Cardiac muscle cell (in vitro differentiated cells and primary cell): ENCODE measurements at places on chromosomes 16 and 17.

DNA sequence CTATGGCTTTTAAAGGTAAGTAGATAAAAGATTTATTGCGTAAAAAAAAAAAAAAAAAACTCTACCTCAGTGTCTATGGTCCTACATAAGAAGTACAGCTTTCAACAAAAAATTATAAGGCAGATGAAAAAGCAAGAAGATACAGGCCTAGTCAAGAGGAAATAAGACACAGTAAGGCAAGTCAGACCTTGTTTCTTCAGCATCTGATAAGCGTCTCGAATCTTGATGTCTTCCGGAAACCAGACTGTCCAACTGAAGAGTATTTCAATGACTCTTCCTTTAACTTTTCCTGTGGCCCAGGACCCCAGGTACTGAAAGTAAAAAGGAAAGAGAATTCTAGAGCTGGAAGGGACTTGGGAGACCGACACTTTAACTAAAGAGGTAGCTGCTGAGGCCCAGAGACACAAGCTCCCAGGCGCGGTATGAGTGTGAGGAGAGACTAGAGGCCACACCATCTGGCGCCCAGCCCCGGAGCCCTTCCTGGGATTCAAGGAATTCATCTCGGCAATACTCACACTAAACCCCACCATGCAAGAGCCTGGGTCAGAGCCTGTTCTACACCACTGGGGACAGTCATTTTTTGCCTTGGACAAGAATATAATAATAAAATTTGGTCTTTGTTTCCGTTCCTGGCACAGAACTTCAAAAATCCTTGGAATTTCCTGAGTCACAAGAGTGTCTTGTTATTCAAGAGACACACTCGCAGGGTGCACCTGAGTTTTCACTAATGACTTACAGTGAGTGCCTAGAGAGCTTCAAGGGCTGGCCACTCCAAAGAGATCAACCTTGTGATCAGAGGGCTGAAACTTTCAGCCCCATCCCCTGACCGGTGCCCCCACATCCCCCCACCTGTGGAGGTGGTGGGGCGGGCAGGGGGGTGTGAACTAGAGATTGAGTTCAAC is 18.6 kb downstream of the GGA2 start:
- no peak for DNase-seq

- DNase-seq: no peak
Measured at GRCh38 chr16:1097156-1097555, 1.1 kb upstream of the C1QTNF8 start.

GRCh38 chr17:396788-397187 is 44.2 kb upstream of the RPH3AL start:
- DNase-seq: no peak

- DNase-seq: no peak
Measured at GRCh38 chr16:14310519-14310991, 239.4 kb downstream of the MRTFB start.

GRCh38 chr16:11309895-11310633 is 28.9 kb upstream of the PRM1 start:
- no peak for DNase-seq

DNA sequence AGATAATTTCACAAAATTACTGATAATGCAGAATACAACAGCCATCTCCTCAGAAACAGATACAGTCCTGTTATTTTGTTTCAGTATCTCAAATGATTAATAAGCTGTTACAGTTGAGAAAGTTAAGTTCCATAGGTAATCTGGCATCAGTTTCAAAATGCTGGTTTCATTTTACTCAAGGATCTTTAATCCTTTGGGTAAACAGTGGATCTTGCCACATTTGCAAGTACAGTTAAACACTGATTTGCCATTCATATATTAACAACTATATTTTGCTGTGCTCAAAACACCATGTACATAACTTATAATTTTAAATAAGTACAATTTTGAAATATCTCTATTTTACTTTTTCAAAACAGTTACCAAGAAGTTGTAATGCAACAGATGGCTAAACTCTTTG is 31.2 kb downstream of the RPGRIP1L start:
- DNase-seq: no peak

DNA sequence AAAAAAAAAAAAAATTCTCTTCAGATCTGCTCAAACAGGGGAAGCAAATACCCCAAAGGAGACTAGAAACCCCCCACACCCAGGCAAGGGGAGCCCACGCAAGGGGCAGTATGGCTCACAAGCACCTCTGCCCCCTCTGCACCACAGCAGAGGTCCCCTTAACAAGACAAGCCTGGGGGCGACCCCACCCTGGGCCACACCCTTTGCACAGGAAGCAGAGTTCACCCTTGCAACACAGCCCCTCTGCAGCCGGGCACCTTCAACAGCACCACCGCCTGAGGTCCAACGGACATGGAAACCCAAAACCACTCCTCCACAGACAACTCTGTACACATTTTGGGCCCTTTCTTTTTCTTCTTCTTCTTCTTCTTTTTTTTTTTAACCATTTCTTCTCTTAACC is 12.8 kb downstream of the AXIN1 start:
- DNase-seq: no peak

DNA sequence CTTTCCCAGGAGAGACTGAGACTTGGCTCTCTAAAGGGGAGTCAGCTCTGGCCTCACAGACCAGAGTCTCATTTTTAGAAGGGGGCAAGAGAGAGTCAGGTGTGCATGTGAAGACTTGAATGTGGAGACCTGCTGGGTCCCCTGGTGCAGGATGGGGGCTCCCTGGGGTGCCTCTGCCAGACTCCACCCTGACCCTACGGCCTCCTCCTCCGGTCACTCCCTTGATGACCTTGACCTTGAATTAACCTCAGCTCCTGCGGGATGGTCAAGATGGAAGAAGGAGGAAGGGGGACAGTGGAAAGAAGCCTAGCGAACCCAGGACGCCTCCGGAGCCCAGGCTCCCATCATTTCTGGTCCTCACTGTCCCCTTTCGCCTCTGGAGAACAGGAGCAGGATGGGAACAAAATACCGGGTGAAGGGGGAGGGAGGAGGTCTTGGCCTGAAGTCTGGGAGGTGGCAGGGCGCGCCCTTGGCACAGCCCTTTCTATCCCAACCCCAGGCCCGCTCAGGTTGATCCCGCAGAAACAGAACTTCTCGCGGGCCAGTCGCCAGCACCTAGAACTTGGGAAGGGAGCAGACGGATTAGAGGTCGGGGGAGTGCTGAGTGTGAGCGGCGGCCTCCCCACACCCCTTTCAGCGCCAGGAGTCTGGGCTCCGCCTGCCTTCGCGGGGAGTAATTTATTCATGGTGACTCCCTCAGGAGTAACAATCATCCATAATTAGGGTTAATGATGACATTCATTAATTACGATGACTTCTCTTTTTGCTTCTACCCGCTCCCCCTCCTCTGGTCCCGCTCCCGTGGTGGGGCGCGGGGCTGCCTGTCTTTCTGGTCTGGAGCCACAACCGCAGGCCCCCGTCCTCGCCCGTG is 1.6 kb downstream of the STAC2 start:
- DNase-seq: no peak

GRCh38 chr16:10752843-10753523 is 9.3 kb downstream of the NUBP1 start:
- no peak for DNase-seq

DNA sequence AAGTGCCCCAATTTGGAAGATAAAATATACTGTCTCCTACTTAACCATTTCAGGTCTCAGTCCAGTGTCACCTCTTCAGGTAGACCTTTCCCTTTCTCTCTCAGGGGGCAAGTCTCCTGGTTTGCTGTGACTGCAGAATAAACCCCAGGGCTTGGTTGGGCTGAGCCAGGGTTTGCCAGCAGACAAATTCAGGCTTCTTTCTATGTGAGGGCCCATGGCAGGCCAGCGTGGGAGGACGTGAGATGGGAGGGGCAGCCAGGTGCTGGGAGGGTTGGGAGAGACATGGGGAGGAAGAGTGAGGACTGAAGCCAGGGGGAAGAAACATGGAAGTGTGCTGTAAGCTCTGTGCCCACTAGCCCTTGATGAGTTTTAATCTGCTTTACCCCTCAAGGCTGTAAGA is 163.2 kb downstream of the SPECC1 start:
- no peak for DNase-seq

DNA sequence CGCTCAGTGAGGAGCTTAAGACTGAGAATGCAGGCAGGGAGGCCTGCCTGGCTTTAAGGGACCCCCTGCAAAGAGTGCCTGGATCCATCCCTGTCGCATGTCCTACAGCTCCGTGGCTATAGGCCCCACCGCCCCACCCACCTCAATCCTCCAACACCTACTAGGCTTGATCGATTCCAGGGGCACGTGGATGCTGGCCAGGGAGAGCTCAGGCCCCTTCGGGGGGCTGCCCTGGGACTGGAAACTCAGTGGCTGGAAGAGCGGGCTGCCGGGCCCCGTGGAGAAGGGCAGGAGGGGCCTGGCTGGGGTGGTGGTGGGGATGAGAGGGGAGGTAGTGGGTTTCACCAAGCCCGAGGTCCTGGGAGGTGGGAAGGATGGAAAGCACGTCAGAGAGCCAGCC is 22.2 kb downstream of the GGA3 start:
- DNase-seq: no peak

- no peak for DNase-seq
Measured at GRCh38 chr16:24721830-24722238, 7.6 kb upstream of the TNRC6A start.

- DNase-seq: no peak
Measured at GRCh38 chr17:28258347-28258887, 60.6 kb upstream of the TMEM97 start.

- DNase-seq: no peak
Measured at GRCh38 chr17:79581324-79581932, 29.4 kb downstream of the RBFOX3 start.

- no peak for DNase-seq
Measured at GRCh38 chr17:47199627-47200324, 9.4 kb upstream of the MYL4 start.

- DNase-seq: no peak
Measured at GRCh38 chr16:9031107-9031506, 60.3 kb upstream of the HAPSTR1 start.

GRCh38 chr16:189604-190186 is 9.4 kb downstream of the HBQ1 start:
- DNase-seq: no peak

DNA sequence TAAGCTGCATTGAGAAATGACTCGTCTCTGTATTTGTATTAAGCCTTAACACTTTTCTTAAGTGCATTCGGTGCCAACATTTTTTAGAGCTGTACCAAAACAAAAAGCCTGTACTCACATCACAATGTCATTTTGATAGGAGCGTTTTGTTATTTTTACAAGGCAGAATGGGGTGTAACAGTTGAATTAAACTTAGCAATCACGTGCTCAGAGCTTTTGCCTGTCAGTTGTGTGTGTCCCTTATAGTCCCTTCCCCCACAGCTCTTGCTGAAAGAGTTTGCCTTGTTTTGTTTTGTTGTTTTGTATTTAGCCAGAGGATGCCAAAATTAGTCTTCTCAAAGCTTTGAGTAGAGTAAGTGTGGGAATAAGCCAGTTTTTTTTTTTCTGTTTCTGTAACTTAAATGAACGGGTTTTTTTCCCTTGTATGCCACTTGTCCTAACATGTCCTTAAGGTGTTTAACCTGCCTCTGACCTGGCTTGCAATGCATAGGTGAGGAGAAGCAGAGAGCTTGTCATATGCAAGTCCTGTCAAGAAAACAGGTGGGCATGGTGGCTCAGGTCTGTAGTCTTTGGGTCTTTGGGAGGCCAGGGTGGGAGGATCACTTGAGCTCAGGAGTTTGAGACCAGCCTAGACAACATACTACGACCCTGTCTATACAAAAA is 4.6 kb upstream of the MAPK8IP3 start:
- no peak for DNase-seq
